ENCODE measurements at places on chromosomes 3 and 15. TPM values are rescaled to one million over a fixed set of nuclear protein-coding genes. Genes with fewer than 3 reads are reported as not detected.

CPN2 gene
- not detected for total RNA-seq

LINS1 gene
- total RNA-seq = 11.2 TPM

TICRR gene
- total RNA-seq = 0.33 TPM

PRSS50 gene
- total RNA-seq = not detected

MESP1 gene
- total RNA-seq = 0.49 TPM

CAND2 gene
- total RNA-seq = 11.4 TPM

ALDH1L1 gene
- total RNA-seq = 0.18 TPM

Data from fibroblast of the aortic adventitia (primary cell).